Stimulated activated CD4-positive, alpha-beta T cell treated with anti-CD3 and anti-CD28 coated beads, Interleukin-2, amount 100 ng/mL, for 24 hours (primary cell): ENCODE measurements at places on chromosomes 12 and 14.
A peak's percentile ranks its signal among the peaks of the same experiment; 100 is the strongest.

DNA sequence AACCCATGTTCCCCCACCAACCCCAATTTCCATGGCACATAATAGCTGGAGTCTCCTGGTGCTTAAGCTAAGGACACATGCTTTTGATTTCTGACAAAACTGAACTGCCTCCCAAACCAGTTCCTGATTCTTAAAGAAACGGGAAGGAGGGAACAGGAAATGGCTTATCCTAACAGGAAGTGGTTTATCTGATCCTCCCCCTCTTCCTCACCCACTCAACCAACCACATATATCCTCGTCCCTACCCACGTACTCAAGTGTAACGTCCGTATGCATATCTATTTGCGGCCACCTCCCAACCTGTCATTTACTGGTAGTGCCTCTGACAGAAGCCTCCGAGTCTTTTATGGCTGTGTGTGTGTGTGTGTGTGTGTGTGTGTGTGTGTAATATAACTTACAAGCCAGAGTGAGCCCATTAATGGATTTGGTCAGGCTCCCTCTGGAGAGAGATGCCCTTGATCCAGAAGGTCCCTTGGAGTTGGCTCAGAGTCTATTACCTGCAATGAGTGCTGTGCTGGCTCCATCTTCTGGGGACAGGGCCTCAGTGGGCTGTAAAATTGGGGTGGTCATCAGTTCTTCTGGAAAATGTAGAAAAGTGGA, 7.7 kb downstream of the DAZAP2 start:
- peak; percentile 23 for DNase-seq

- DNase-seq = no peak
These were observed 33.8 kb upstream of the DUSP6 start for GRCh38 chr12:89386138-89386537.

DNA sequence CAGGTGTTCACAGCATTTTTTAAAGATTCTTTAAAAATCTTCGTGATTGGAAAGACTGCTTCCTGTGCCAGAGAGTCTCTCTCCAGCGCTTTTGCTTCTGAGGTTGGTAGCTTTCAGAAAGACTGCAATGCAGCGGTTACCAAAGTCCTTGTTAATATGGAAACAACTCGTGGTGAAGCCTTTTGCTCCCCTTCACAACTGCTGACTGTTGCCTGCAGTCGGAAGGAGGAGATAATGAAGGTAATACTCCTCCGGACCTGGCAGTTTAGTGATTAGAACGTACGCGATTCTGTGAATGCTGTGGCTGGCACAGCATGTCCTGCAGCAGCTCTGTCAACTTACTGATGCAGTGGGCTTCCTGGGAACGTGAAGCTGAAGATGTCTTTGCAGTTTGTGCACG, 50.9 kb downstream of the TRAF3 start:
- no peak for DNase-seq

DNA sequence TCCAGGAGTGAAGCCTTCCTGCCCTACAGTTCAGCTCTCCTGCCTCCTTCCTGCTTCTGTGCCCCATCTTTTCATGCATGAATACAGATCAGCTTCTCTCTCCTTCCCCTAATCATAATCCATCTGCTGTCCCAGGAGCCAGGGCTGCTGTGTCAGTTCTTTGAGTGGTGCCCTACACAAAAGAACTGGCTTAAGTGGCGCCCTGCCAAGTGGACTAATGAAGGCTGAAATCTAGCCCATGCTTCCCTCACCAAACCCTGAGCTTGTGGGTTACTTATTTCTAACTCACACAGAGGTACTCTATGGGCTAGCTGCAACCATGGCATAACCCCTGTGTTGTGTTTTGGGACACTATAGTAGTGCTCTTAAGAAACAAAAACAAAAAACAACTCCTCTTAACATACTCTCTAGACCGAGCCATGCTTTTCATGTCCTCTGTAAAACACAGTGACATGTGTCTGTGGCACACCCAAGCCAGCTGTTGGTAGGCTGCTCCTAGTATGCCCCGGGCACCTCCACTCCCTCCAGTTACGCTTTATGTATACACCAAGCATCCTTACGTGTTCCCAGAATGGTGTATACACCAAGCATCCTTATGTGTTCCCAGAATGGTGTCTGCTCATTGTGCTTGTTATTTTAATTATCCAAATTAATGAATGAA, 19.3 kb upstream of the ETV6 start:
- DNase-seq = no peak

DNA sequence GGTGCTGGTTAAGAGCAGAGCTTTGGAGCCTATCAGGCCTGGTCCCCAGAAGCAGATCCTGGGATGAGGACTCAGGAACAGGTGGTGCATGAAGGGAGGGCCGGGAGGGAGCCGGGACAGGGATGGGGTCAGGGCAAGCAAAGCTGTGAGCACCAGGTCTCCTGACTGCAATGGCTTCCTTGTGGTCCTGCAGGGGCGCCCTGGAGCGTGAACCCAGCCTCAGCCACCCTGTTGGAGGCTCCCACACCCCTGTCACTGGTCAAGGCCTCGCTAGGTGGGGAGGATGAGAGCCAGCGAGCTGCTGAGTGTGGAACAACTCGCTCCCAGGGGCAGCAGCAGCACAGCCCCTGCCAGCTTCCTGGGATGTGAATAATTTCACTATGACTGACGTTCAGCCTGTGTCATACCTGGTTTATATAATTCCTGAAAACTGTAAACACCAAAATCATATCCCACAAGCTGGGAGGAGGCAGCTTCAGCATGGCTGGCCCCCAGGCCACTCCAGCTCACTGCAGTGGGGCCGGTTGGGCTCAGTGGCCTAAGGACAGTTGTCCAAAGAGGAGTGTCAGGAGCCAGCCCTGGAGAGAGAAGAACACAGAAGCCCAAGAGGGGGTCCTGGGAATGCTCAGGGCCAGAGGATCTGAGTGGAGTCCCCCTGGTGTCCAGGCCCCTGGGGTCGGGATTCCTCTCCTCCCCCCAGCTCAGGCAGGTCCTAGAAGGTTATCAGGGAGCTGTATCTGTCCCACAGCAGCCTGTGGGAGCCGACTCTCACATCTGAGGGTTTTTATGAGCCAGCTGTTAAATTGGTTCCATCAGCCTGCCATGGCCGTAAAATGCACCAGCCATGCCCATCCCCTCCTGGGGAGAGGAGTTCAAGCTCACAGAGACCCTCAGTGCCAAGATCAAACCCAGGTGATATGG, 272.9 kb downstream of the ADGRD1 start:
- DNase-seq = no peak

DNA sequence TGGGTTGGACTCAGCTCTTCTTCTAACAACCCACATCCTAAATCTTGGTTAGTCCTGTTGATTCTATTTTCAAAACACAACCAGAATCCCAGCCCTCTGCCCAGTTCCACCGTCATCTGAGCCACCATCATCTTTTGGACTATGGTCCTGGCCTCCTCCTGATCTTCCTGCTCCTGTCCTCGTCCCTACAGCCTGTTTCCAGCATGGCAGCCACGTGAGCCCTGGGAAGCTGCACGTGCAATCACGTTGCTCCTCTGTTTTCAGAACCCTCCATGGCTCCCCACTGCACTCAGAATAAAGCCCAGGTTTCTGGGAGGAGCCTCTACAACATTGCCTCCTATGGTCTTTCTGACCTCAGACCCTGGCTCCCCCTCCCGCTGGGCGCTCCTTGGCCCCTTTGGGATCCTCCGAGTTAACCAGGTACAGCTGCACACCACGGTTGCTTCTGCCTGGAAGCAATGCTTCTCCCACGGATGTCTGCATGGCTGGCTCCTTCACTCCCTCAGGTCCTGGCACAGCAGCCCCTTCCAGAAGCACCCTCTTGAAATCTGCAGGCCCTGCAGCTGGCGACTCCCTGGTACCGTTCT, 44.5 kb downstream of the BEGAIN start:
- no peak for DNase-seq

DNA sequence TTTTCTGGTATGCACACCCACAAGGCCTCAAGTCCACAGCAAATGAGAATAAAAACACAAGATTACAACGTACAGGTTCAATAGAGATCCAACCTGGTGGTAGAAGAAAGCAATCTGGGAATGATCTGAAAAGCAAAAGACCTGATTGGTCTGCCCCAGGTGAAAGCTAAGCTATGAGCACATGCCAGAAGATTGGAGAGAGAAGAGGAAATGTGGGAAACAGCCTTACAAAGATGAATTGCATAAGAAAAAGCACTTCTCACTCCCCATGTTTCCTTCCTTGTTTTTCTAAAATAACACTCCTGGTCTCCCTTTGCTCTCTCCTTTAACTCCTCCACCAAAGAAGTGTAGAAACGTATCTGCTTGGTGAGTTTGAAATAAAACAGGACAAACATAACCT, 77.3 kb upstream of the ANO6 start:
- DNase-seq = no peak

DNA sequence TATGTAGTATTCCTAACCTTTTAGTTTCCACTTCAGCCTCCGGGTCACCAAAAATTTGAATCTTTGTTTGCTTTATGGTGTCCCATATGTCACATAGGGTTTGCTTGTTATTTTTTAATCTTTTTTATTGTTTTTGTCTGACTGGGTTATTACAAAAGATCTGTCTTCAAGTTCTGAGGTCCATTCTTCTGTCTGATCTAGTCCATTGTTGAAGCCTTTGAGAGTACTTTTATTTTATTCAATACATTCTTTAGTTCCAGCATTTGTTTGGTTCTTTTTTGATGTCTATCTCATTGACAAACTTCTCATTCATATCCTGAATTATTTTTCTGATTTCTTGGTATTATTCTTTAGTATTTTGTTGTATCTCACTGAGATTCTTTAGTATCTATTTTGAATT, 99.8 kb downstream of the GPR65 start:
- no peak for DNase-seq

DNA sequence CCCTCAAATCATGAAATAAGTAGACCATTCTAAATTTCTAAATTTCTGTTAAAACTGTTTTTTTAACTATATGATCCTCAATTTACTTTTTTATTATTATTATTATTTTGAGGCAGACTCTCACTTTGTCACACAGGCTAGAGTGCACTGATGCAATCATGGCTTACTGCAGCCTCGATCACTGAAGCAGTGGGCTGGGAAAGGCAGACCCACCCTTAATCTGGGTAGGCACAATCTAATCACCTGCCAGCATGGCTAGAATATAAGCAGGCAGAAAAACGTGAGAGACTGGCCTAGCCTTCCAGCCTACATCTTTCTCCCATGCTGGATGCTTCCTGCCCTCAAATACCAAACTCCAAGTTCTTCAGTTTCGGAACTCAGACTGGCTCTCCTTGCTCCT, 2.3 kb downstream of the ERO1A start:
- DNase-seq = no peak

DNA sequence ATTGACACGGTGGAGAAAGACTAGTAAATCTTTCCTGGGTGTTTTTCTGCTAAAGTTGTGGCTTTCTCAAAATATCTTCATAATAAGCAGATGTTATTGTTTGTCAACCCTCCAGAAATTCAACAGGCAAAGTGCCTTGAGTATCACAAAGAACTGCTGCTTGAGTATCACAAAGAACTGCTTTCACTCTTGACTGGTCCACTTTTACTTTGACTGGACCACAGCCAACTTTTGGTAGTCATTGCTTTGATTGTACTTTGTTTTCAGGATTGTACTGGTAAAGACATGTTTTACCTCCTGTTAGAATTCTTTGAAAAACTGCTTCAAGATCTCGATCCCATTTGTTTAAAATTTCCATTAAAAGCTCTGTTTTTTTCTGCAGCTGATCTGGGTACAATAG, 62.6 kb downstream of the PDZRN4 start:
- no peak for DNase-seq

GRCh38 chr14:46322076-46322475, 329.5 kb downstream of the RPL10L start:
- no peak for DNase-seq

GRCh38 chr12:85626784-85627171, 209.4 kb downstream of the RASSF9 start:
- DNase-seq = no peak

DNA sequence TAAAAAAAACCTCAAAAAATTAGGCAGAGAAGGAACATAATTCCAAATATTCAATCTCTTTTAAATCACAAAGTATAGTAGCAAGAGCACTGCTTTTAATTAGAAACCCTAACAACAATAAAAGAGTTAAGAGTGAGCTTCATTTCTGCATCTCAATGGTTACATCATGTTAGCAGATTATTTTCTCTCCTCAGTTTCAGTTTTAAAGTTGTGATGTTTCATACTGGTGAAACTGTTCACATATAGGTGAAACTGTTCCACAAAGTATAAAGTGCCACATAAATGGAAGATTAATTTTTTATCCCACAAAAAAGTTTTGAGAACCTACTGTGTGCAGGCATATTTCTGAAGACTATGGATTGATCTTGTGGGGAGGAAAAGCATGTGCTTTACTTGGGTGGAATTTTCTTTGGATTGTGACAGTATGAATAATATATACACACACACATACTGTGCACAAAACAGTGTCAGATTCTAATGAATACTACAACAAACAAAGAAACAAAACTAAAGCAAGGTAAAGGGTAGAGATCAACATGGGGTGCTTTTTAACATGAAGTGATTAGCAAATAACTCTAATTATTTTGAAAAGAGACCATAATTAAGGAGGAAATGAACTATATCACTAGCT, 17.1 kb downstream of the LUM start:
- DNase-seq = no peak

DNA sequence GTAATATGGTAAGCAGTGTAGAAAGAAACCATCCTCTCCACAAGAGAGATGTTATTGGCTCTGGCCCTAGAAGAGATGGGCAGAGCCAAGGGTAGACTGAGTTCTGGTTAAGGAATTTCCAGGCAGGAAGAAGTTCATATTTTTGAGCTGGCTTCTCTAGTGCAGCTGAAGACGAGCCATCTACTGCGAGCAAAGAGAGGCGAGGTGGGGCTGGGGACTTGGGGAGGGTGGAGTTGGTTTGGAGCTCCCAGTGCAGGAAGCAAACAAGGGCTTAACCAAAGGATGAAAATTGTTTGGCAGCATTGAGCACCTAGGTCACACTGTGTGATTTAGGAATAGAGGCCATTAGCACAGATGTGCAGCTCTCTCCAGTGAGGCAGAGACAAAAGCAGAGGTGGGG, 239.6 kb downstream of the ZFP36L1 start:
- no peak for DNase-seq

DNA sequence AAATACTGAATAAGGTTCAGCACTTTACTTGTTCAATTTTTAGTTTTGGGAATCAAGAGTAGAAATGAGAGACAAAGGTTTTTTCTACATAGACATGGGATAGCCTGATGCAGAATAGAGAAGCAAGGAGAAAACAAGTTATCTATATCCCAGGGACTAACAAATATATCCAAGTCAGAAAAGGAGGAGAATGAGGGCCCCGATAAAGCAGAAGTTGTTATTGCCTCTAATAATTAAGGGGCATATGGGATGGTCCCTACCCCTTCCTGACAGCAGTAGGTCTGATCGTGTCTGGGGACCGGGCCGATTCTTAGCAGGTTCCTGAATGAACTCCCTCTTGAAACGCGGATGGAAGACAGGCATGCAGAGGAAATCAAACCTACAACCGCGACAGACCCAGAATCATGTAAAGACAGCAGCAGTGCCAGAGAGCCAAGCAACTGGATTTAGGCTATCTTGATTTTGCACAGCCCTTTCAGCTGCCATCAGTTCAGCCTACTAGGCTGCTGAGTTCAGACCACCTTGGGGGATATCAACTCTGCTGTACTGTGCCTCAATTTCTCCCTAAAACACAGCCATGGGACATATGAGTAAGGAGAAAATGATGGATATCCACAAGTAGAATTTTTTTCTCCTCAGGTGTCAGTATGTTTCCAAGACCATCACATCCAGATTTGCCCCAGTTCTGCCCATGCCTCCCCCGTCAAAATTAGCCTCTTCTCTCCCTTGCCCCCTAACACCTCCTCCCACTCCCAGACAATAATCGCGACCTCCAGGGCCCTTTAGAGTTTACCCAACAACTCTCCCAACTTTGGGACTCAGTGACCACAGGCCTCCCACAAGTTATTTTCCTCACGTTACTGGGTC, 706 bp downstream of the PRMT5 start:
- DNase-seq = peak; percentile 11

GRCh38 chr14:24398653-24399446, at the start of gene NYNRIN:
NYNRIN (plus strand) TSS chr14:24399003; CDS start chr14:24399247, 244 bp downstream.
- DNase-seq = peak; percentile 34
